Dermis microvascular lymphatic vessel endothelial cell (primary cell): ENCODE measurements at places on chromosomes 1 and 21. TPM values are rescaled to one million over a fixed set of nuclear protein-coding genes. Genes with fewer than 3 reads are reported as not detected.

Gene ASCL5
- not detected in 2 replicates for total RNA-seq

Gene OR14A16
- total RNA-seq, result not detected in 2 replicates

Gene EDARADD
- total RNA-seq, result under 0.01 TPM in 2 replicates

Gene MNDA
- total RNA-seq, result not detected in 2 replicates
